CD4-positive, alpha-beta T cell treated with Interleukin-6 at 100 ng/mL for 8 hours (primary cell): ENCODE measurements at places on chromosomes 5 and 9.

DNA sequence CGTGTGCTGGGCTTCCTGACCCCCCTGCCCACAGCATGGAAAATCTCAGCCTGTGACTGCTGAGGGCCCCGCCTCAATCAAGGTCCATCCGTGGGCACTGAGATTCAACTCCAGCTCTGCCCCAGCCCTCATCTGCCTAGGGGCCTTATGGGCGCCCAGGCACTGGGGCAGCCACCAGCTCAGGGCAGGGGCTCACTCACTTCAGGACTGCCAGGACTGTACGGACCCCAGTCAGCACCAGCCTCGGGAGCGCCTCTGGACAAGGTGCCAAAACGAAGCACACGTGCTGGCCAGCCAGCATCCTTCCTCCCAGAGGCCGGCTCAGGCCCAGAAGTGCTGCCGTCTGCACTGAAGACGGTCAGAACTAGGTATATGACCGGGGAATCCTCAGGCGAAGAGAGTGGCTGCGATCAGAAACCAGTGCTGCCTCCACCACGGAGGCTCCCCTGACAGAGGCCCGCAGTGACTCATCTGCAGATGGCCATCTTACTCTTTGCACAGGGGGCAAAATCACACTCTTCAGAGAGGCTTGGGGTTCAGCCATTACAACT is 19.6 kb downstream of the CLPTM1L start:
- DNase-seq, result no peak

- DNase-seq, result no peak
Measured at GRCh38 chr5:38651806-38652205, 95.4 kb upstream of the LIFR start.

GRCh38 chr5:81708889-81709288 is 42.0 kb downstream of the SSBP2 start:
- no peak for DNase-seq

DNA sequence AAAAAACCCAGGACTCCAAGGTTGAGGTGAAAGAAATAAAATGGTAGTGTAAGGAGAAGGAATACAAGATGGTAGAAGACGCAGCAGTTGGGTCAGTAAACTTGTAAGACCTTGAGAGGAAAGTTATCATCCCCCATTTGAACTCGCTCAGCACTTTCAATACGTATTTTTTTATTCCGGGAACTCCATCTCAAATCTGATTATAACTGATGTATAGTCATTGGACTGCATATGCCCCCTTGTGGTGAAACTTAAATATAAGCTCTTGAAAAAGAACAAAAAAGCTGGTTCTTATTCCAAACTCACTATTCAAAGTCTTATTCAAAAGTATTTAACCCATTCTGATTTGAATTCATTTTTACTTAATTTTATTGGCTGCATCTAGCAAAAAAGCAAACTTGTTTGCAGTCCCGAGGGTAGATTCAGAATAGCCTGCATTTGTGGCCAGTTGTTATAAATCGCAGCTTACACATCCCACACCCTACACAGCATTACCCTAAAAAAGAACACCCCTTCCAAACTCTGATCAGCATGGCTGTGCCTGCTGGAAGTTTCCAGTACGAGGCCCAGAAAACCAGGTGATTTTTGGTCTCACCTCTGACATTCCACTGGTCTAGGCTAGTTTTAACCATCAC is 118.0 kb downstream of the ESM1 start:
- peak; percentile 46 for DNase-seq

- peak; percentile 14 for DNase-seq
Measured at GRCh38 chr5:7897014-7897600, 28.2 kb downstream of the MTRR start.

DNA sequence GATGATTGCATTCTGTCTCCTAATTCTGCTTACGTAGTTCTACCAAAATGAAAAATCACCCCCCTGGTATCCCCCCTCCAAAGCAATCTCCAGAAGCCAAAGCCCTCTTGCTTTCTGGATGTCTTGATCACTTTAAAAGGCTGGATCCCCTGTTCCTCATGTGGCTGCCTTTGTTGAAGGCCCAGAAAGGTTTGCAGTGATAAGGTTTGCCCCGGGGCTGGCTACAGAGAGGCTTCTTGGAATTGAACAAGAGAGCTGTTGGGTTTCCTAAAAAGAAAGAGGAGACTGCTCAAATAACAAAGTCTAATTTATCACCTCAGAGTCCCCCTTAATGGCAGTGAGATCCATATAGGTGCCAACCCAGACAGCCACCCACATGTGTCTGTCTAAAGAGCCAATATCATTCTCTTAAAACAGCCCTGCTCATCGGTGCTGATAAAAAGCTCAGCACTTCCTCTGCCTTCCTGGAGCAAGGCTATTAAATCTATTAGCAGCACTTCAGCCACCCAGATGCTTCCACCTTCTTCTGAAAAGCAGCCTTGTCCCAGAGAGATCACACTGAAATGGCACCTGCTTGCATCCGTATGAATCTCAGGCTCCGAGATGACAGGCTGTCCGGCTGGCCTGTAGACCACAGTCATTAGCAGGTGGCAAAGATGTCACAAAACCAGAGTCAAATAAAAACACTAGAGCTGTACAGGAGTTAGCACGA is 70.9 kb downstream of the TEX10 start:
- DNase-seq, result no peak

DNA sequence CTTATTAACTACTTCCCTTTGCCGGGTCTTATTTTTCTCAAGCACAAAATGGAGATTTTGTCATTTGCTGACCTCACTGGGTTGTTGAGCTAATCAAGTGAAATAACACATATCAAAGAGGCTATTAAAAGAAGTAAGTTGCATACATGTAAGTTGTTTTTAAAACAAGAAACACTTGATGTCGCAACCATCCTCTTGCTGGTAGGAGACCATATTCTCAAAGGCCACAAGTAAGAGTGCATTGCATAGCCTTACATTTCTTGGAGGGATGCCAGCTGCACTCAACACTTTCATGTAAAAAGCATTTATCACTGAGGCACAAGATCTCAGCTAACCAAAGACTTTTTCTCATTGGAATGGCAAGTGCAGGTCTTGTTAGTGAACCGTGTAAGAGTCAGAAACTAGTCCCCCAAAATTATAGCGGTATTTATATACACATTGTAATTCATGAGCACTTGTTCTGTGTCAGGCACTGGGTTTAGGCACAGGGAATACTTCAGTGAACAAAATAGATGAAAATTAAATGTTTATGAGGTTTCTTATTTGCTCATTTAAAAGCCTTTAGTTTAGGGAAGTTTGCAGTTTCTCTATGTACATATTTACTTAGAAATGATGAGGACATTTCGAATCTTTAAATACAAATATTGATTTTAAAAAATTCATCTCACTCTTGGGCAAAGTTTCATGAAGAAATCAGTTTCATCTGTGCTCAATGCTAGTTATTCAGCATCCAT is 72.0 kb downstream of the ZFAND5 start:
- DNase-seq, result no peak

GRCh38 chr5:40630126-40630525 is 49.6 kb upstream of the PTGER4 start:
- DNase-seq, result no peak

GRCh38 chr9:20054734-20055133 is 265.9 kb upstream of the SLC24A2 start:
- DNase-seq, result no peak

DNA sequence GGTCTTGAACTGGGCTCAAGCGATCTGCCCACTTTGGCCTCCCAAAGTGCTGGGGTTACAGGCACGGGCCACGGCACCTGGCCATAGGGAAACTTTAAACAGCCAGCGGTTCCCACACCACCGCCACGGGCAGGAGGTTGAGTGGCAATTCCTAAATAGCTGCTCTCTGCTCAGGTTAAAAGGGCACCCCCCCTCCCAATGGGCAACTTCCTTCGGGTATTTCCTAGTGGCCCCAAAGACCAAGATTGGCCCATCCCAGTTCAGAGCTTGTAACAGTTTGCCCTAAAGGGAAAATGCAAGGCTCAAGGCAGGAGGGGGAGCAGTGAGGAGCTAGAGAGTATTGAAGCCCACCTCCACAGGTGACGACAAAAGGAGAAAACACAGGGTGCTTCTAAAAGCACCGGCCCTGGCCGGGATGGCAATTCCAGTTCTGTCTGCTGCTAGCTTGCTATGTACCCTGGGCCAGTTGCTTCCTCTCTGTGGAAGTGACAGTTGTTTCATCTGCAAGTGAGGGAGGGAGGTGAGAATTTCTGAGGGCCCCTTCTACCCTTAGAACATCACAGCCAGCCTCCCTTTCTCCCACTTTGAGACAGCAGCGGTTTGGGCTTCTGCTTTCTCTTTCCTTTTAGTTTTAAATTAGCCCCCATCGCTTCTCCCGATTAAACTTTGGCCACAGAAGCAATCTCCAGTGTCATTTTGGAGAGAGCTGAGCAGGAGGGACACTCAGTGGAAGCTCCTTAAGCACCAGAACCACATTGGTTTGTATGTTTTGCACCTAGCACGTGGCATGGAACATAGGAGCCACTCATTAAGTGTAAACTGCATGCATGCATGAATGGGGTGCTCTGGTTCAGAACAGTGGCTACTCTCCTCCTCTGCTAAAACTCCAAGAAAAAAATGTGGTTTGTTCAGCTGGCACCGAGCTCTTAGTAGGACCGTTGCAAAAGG is 17.3 kb upstream of the TNIP1 start:
- no peak for DNase-seq

GRCh38 chr9:72467766-72468738 is 53.4 kb upstream of the TMC1 start:
- DNase-seq, result no peak

- no peak for DNase-seq
Measured at GRCh38 chr5:128441941-128442350, 96.1 kb downstream of the FBN2 start.

GRCh38 chr9:115386963-115387770 is 269.2 kb upstream of the TNC start:
- DNase-seq, result no peak

GRCh38 chr9:106769331-106769730 is 93.6 kb upstream of the ZNF462 start:
- DNase-seq, result no peak

DNA sequence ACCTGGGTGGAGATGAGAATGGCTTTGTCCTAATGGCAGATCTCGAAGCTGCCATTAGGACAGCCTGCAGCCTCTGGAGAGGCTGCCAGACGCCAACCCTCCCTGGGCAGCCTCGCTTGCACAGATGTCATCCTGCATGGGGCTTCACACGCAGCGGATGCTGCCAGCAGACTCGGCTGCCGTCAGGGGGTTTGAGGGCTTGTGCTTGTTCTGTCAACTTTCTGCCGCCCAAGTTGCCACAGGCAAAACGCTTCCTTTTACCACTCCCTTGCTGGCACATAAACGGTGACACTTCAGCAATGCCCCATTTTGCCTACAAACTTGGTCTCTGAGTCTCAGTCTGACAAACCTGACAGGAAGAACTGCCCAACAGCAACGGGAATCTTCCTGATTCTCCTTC is 24.7 kb downstream of the DAP start:
- no peak for DNase-seq

- no peak for DNase-seq
Measured at GRCh38 chr9:34547960-34548611, 25.3 kb upstream of the ENHO start.

DNA sequence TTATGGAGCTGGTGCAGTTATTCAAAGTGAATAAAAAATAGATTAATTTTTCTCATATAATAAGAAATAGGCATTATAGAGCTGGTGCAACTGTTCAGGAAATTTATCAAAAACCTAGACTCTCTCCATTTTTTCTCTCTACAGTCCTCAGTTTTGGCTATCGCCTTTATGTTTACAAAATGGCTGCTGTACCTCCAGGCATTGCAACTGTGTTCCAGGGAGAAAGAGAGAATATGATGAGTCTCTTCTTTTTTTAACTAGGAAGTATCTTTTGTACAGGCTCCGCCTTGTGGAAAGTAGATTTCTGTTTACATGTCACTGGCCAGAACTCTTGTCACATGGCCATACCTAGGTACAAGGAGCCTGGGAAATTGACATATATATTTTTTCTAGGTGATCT is 3.1 kb upstream of the TGFBR1 start:
- DNase-seq, result no peak

DNA sequence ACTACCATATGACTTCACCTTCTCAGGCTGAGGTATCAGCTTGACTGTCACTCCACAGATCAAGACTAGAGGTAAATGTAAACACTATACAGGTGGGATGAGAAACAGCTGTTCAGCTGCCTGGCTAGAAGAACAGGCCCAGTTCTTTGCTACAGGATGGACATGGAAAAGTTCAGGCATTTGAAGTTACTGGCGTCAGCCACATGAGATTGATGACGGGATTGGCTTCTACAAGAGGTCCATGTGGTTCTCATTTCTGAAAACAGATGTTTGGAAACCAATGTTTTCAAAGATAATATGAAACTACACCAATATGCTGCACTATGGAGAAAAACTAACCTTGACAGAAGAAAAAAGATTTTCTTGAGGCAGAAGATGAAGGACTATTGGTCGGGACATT is 324.1 kb downstream of the CDH10 start:
- DNase-seq, result no peak

GRCh38 chr5:123286891-123287290 is 136.3 kb downstream of the CEP120 start:
- no peak for DNase-seq

DNA sequence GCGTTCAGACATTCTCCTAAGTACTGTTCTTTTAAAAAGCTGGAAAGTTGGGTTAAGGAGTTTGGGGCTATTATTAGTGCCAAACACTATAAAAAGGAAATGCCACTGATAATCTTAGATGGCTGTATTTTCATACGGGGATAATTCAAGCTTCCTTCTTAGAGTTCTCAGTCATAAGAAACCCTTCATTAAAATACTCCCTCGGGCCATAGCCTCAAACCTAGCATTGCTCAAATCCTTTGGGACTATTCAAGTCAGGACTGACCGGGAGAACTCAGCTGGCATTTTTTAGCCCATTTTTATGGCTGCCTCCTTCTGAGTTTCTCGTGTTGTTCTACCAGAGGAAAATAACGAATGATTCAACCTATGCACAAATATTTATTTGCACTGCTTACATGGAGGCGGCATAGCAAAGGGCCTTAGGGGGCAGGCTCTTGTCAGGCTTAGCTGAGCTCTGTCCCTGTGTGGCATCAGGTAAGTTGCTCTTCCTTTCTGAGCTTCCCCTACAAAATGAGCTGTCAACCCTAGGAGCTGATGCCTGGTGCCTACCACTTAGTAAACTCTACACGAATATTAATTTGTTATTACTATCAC is 33.5 kb upstream of the ADAM19 start:
- DNase-seq, result no peak

GRCh38 chr5:170504616-170505266 is 921 bp downstream of the KCNIP1 start:
- no peak for DNase-seq

GRCh38 chr9:98331536-98332259 is 76.2 kb upstream of the TBC1D2 start:
- no peak for DNase-seq

DNA sequence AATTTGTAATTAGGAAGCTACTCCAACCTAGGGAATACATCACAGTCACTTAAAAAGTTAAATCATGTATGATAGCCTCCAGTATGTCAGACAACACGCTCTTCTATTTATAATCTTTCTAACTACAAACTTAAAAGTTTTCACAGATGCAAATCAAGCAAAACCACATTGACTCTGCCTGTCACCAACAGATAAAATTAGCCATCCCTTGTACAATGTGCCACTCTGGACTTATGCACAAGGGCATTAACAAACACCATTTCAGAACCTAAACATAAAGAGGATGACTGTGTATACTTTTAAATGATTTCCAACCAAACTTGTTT is 14.7 kb downstream of the ERP44 start:
- no peak for DNase-seq
